NCI-H1417 treated with DMSO at 0.1 percent for 48 hours (cell line): ENCODE measurements at places on chromosomes 6 and 20.

- DNase-seq, result no peak
Measured at GRCh38 chr20:13913572-13913971, 76.8 kb downstream of the SEL1L2 start.

GRCh38 chr6:148760568-148761526 lies 14.0 kb downstream of the UST start:
- no peak for DNase-seq

DNA sequence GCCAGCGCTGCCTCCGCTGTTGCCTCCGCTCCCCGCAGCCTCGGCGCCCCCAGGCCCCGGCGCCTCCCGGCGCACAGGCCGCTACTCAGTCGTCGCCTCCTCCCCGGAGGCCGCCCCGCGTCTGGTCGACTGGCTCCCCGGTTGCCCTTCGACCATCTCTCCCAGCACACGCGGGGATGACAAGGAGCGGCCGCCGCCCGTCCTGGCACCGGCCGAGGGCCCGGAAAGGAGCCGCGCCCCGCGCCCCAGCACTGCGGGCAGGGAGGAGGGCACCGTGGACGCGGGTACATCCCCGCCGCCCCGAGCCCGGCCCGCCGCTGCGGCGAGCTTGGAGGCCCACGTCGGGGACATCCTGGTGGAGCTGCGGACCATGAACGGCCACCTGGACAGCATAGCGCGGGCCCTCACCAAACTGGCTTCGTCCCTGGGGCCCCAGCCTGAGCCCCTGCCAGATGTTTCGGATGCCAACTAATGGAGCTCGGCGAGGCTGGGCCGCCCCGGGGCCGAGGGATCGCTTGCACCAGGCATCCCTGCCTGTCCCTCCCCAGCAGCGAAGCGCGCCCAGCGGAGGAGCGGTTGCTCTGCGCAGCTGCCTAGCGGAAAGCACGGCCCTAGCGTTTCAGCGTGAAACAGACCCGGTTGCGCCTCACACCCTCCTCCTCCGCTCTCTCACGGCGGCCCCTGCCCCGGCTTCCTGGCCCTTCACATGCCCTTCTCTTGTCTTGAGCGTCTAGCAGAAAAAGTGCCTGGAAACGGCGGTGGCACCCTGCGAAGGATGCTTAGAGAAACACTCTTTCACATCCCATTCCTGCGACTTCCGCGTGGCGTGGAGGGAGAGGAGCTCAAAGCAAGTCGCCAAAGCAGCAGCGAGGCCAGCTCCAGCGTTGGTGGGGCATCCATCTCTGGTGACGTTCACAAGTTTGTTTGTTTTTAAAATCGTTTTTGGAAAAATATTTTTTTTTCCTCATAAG lies 285.8 kb upstream of the SUPT3H start:
- DNase-seq, result no peak

- no peak for DNase-seq
Measured at GRCh38 chr6:37871616-37872372, 52.3 kb downstream of the ZFAND3 start.

- DNase-seq, result no peak
Measured at GRCh38 chr20:33004141-33004751, at the start of gene SUN5. TSS of gene SUN5 (minus strand) at chr20:33004433. CDS start at chr20:33004340, 93 bp downstream.
